ENCODE measurements at places on chromosomes 13 and 19.

DNA sequence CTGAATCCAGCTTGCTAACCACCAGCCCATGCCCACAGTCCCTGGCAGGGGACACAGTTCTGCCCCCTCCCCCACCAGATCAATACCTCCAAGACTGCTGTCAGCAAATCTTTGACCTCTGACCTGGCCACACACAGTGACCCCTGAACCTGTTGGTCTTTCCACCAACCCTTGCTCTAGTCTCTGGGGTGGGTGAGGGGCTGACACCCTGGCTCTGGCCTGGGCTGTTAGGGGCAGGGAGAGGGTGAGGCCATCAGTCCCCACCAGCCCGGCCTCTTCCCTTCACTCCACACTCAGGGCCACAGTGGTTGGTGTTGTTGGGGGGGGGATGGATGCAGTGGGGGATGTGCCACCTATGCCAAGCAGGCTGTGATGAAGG, 21.8 kb upstream of the SLC7A10 start:
- no peak for DNase-seq

DNA sequence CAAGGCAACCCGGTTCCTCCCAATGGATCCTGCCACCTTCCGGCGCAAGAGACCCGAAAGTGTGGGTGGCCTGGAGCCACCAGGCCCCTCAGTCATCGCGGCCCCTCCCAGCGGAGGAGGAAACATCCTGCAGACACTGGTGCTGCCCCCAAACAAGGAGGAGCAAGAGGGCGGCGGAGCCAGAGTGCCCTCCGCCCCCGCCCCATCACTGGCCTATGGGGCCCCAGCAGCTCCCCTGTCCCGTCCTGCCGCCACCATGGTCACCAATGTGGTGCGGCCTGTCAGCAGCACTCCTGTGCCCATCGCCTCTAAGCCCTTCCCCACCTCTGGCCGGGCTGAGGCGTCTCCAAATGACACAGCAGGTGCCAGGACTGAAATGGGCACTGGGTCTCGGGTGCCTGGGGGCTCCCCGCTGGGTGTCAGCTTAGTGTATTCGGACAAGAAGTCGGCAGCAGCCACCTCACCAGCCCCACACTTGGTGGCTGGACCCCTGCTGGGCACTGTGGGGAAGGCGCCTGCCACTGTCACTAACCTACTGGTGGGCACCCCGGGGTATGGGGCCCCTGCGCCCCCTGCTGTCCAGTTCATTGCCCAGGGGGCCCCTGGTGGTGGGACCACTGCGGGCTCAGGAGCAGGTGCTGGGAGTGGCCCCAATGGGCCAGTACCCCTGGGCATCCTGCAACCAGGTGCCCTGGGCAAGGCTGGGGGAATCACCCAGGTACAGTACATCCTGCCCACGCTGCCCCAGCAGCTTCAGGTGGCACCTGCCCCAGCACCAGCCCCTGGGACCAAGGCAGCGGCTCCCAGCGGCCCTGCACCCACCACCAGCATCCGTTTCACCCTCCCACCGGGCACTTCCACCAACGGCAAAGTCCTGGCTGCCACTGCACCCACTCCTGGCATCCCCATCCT, 11.2 kb upstream of the PRR19 start:
- DNase-seq: peak; percentile 57

DNA sequence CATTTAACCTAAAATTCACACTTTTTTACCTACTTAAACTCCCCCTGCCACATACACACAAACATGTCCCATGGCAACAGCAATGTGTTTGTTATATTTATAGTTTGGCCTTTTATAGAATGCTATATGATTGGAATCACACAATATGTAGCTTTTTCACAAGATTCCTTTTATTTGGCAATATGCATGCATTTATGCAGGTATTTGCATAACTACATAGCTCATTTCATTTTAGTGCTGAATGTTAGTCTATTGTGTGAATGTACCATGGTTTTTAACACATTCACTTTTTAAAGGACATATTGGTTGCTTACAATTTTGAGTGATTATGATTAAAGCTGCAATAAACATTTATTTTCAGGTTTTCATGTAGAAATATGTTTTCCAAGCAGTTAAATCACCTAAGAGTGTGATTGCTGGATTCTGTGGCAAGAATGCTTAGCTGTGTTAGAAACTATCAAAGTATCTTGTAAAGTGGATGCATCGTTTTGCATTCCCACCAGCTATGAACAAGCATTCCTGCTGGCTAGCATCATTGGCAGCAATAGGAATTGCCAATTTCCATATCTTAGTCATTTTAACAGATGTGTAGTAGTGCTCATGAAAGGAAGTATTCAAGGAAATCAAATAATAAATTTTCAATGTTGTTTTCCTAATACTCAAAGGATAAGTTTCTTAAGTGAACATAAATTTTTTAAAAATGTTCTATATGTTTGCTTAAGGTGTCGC, 557.0 kb downstream of the SLITRK1 start:
- DNase-seq: no peak

- DNase-seq: peak; percentile 46
Observed at GRCh38 chr13:30576528-30576927, 41.2 kb upstream of the USPL1 start.

DNA sequence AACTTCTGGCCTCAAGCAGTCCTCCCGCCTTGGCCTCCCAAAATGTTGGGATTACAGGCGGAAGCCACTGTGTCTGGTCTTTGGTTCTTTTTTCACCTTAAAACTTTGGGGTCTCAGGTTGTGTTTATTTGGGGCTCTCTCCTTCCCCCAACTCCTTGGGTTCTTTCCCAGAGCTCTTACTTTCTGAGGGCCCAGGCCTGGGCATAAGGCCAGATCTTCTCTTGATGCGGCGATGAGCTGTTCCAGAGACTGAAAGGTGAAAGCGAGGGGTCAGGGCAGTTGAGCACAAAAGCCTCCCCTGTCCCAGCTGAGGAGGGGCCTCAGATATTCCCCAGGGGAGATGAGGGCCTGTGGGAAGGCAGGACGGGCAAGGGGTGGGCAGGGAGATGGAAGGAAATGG, 7.1 kb downstream of the POLR1G start:
- no peak for DNase-seq

DNA sequence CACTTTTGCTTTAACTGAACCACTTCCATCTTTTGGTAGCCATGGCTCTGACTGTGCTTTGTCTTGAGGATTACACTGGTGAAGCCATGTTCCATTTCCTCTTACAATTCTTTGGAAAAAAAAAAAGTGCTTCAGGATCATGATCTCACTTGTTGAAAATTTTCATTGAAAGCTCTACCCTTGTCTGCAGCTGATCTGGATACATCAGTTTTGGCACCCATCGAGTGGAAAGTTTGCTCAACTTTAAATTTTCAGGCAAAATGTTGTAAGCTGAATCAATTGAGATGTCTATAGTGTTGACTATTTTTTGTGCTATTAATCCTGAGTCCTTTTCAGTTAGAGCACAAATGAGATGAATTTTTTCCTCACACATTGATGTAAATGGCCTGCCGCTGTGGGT, 48.3 kb upstream of the RFXAP start:
- DNase-seq: no peak

DNA sequence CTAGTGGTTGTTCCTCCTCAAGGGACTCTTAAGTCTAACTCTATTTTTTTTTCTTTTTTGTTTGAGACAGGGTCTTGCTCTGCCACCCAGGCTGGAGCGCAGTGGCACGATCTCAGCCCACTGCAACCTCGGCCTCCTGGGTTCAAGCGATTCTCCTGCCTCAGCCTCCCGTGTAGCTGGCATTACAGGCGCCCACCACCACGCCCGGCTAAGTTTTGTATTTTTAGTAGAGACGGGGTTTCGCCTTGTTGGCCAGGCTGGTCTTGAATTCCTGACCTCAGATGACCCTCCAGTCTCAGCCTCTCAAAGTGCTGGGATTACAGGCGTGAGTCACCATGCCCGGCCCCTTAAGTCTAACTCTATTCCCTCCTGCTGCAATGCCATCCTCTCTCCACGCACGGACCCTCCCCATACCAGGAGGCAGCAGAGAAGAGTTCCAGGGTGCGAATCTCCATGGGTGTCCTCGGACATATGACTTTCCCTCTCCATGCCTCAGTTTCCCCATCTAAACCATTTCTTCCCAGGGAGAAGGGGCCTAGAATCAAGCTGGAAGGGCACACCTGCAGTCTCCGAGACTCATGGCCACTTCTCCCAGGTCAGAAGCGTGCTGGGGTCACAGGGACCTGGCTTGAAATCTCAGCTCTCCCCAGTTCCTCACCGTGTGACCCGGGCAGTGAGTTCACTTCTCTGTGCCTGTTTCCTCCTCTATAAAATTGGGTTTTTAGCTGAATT, 6.0 kb upstream of the BCL3 start:
- no peak for DNase-seq

DNA sequence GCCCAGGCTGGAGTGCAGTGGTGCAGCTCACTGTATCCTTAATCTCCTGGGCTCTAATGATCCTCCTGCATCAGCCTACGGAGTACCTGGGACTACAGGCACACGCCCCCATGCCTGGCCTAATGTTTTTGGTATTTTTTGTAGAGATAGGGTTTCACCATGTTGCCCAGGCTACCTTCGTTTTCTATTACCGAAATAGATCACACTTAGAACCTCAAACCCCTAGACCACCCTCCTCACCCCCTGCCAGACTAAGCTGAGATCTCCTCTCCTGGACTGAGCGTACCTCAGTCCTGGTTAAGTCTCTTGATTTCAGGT, 391 bp downstream of the KLF1 start:
- DNase-seq: no peak

DNA sequence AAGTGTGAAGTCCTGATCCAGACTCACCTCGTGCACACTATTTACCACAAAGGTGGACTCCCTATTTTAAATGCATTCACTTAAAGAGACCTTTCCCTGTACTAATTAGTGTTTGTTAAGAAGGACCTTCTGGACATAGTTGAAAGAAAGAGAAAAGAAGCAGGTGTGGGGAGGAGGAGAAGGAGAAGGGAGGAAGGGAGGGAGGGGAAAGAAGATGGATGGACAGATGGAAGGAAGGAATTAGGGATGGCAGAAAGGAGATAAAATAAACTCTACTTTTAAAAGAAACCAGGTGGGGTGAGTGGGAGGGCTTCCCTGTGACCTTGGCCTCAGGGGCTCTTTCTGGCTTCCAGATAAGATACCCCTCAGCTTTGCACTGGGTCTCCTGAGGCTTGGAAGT, 21.4 kb downstream of the ZNF175 start:
- DNase-seq: no peak

DNA sequence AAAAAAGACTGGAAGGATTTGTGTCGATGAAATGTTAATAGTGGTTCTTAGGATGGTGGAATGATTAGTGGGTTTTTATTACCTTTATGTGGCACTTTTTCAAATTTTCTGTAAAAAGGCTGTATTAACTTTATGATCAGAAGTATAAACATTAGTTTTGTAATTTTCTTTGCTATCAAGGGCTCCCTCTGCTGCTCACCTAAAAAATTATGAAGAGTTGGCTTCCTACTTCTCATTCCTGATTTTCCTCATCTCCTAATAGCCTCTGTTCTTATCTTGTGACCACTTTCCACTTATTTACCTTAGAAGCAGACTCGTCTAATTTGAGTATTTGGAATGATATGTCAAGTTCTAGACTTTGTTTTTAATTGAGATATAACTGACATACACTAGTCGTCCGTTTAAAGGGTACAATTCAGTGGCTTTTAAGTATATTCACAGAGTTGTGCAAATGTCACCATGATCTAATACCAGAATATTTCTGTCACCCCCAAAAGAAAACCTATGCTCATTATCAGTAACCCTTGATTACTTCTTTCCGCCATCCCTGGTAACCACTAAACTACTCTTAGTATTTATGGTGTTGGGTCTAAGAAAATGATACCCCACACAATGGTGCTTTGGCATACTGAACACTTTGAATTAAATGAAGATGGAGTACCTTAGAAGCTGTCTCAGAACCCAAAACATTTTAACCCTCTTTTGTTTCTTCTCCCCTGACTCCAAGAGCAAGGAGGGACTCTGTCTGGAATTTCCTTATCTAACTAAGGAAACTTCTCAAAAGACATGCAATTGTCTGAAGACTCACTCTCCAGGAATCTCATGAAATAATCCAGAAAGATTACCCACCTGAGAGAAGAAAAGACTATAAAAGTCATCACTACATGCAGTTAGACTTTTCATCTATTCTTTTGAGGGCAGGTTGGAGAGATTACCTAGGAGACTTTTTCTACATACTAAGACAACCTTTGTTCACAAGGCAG, 311.3 kb downstream of the DLEU7 start:
- DNase-seq: no peak

DNA sequence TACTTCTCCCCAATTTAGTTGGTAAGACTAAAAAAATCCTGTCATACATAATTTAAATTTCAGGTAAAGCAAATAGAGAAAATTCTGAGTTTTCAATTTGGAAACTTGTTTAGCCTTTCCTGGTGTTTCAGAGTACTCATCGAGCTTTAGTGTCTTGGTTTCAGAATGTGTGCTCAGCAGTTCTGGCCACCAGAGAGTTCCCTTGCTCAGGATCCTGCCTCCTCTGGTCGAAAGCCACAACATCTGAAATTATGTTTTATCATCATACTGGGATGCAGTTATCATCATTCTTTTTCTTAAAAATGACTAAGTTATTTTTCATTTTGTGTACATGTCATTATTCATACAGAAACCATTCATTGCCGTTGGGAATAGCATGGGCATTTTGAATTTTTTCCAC, 263.2 kb upstream of the SPRY2 start:
- DNase-seq: no peak

DNA sequence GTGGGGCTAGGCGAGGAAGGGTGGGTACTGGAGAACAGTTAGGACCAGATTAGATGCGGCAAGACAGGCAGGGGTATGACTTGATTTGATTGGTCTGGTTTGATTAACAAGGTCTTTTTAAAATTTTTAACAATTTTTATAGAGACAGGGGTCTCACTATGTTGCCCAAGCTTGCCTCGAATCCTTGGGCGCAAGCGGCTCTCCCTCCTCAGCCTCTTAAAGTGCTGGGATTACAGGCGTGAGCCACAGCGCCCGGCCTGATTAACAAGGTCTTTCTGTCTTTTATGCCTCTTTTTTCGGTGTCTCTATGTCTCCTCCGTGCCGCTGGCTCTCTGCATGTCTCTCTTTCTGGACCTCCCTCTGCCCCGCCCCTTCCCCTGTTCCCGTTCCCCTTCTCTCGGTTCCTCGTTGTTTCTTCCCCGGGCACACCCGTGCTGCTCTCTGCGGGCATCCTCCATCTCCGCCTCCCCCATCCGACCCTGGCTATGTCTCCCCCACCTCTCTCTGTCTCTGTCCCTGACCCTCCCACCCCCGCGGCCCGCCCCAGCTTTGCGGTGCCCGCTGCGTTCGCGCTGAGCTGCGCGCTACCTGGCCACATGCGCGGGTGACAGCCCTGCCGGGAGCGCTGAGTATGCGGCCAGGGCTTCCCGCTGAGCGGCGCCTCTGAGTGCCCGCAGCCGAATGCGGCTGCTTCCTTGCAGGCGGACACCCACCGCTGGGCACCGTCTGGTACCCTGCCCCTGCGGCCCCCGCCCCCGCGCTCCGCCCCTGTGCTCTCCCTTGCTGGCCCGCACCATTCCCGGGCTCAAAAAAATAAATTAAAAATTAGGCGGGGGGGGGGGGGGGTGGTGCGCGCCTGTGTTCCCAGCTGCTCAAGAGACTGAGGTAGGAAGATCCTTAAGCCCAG, 8.1 kb upstream of the SDHAF1 start:
- no peak for DNase-seq

- no peak for DNase-seq
Observed at GRCh38 chr13:38784036-38784880, 97.4 kb downstream of the FREM2 start.

- DNase-seq: no peak
Observed at GRCh38 chr19:1247748-1248138, 640 bp upstream of the MIDN start.

- DNase-seq: no peak
Observed at GRCh38 chr19:17497149-17497798, 14.2 kb upstream of the PGLS start.

All from stimulated activated CD4-positive, alpha-beta T cell treated with anti-CD3 and anti-CD28 coated beads, Interleukin-4, amount 100 ng/mL, for 4 hours (primary cell).